ENCODE measurements at places on chromosomes 3 and 15.

DNA sequence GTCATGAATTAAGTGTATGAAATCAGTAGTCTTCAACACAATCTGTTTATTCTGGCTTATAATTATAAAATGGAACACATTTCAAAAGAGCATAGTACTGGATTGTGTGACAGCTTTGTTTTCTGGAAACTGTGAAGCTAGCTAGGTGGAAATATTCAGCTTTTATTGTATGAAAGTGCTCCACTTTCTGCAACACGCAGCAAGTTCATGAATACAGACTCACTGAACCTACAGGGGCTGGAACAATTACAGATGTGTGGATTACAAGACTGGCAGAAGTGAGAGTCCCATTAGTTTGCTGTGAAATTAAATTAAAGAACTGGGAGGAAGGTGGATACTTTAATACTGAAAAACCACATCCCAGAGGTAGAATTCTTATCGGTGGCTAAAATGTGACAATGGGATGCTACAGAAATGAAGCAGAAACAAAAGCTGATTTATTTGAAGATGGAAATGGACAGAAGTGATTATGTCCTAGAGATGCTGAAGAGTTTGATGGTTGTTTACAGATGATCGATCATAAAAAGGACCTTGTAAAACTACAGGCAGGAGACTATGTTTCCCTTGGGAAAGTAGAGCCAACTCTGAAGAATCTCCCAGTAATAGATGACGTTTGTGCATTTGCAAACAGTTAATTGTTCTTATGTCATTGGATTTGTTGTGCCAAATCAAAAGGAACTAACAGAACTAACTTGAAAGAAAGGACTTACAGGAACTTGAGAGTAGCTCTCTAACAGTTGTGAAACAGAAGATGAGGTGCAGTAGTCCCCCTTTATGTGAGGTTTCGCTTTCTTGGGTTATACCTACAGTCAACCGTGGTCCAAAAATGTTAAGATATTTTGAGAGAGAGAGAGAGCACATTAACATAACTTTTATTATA, 15.7 kb downstream of the TF start:
- no peak for DNase-seq

- no peak for DNase-seq
Observed at GRCh38 chr3:39446444-39446843, 21.0 kb upstream of the MOBP start.

DNA sequence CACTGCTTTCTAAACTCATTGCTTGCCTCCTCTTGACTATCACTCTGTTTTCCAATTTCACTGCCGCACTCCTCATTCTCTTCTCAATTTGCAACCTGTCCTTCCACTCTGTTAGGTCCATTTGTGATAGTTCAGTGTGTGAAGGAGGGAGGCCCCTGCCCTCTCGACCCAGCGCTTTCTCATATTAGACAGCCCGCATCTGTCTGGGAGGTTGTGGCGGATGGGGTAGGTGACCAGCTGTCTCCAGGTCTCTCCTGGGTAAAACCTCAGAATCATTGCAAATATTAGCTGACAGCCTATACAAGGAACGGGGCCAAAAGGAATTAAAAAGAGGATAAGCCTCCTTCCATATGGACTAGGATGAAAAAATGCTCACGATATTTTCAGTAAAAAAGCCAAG, 358.3 kb downstream of the SHQ1 start:
- DNase-seq, result no peak

GRCh38 chr15:38972831-38973230, 408.2 kb upstream of the RASGRP1 start:
- no peak for DNase-seq

DNA sequence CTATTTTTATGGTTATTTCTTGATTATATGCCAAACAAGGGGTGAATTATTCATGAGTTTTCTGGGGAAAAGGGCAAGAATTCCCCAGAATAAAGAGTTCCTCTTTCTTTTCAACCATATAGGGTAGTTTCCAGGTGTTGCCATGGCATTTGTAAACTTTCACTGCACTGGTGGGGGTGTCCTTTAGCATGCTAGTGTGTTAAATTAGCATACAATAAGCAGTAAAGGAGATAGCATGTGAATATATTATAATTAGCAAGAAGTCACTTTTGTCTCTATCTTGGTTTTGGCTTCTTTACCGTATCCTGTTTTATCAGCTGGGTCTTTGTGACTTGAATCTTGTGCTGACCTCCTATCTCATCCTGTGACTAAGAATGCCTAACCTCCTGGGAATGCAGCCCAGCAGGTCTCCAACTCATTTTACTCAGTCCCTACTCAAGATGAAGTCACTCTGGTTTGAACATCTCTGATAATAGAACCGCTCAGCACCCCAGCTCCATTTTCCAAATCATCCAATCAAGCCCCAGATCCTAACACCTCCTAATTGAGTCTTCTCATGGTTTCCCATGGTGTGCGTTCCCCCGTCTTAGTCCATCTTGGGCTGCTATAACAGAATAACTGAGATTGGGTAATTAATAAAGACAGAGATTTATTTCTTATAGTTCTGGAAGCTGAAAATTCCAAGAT, 3.4 kb upstream of the SELENOT start:
- DNase-seq, result no peak

DNA sequence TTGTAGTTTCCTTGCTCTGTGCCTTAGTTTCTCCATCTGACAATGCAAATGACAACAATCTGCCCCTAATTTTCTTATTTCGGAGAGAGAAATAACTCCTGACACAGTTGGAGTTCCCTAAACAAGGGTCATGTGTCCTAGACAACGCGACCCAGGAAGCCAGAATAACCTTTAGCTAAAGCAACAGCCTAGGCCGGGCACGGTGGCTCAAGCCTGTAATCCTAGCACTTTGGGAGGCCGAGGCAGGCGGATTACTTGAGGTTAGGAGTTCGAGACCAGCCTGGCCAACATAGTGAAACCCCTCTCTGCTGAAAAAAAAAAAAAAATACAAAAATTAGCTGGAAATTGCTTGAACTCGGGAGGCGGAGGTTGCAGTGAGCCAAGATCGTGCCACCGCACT, 49.9 kb downstream of the MCF2L2 start:
- DNase-seq, result no peak

DNA sequence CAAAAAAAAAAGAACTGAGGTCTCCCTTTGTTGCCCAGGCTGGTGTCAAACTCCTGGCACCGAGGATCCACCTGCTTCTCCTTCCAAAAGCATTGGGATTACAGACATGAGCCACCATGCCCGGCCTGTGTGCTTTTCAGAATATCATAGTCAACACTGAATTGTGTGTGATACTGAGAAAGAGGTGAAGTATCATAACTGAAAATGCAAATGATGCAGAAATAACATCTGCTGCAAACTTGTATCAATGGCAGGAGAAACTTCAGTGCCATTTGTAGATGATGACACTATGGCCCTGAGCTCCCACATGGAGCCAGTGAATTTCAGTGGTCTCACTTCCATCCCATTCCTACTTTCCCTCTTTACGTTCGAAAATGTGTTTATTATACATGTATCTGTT, 21.9 kb downstream of the IL12A start:
- no peak for DNase-seq

GRCh38 chr15:59137566-59137965, 32.6 kb downstream of the CCNB2 start:
- no peak for DNase-seq

GRCh38 chr3:103818398-103818797, 1383.6 kb downstream of the ZPLD1 start:
- DNase-seq, result no peak

DNA sequence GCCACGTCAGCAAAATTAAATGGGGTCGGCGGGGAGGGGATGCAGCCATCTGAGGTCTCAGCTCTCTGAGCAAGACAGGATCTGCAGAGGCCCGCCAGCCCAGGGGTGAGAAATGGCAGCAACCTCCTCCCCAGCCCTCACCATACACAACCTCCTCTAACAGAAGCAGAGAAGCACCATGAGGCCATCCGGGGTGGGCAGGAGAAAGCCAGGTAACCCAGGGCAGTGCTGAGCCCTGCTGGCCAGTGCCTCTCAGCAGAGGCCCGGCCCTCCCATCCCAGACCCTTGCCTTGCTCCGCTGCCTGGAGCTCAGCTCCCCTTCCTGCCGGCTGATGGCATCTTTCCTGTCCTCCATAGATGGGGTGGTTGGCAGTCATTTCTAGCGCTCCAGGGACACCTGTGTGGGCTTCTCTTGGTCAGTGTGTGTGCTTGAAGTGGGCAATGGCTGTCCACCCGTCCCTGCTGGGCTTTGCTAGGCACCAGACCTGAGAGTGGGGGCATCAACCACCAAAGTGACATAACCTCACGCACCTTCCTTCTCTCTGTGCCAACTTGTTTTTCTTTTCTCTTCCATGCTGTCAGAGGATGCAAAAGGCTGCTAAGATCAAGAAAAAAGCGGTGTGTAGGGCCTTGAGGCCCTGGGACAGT, 175.8 kb downstream of the NSMCE3 start:
- DNase-seq, result no peak

GRCh38 chr15:91861223-91861622, 7.7 kb downstream of the SLCO3A1 start:
- no peak for DNase-seq

DNA sequence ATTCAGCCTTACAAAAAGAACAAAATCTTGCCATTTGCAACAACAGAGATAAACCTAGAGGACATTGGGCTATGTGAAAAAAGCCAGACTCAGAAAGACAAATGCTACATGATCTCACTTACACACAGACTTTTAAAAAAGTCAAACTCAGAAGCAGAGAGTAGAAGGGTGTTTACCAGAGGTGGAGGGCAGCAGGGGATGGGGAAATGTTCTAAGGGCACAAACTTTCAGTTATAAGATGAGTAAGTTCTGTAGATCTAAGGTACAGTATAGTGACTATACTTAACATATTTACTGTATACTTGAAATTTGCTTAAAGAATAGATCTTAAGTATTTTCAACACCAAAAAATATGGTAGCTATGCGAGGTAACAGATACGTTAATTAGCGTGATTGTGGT, 3.0 kb downstream of the MYEF2 start:
- no peak for DNase-seq

DNA sequence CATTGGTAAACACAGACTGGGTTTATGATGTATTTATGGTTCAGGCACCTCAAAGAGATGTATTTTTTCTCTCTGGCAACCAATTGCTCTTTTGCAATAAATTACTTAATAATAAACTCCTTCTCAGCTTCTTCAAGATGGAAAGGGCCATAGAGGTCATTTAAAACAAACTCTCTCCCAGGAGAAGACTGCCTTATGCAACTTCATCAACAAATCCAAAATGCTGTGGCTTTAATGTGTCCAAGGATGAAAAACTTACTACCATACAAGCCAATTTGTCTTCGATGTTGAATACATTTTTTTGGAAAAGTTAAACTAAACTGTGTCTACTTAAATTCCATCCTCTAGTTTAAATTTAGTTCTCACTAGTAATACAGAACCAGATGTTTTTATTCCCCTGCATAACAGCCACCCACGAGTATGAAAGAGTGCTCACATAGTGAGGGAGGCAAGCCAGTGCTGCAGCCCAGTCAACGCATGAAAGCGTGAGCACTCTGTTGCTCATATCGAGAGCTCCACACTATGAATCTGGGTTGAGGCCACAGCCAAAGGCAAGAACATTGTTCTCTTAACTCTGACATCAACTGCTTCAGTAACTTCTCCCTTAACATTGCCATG, 761.3 kb upstream of the GRM7 start:
- DNase-seq, result no peak

Measured in CD4-positive, alpha-beta T cell treated with Interleukin-6 for 4 hours (primary cell).